Epithelial cell of alveolus of lung (primary cell): ENCODE measurements at places on chromosomes 13 and 19. TPM values are rescaled to one million over a fixed set of nuclear protein-coding genes. Genes with fewer than 3 reads are reported as not detected.

PCDH9 gene
- total RNA-seq, result 2.9 and 8.7 TPM in 2 replicates

CYP2F1 gene
- not detected in 2 replicates for total RNA-seq

KIR2DL1 gene
- not detected in 2 replicates for total RNA-seq

CLEC17A gene
- total RNA-seq, result not detected in 2 replicates

ZNF426 gene
- 8.0 and 26.0 TPM in 2 replicates for total RNA-seq
